ENCODE measurements at places on chromosomes 13 and 19.

- DNase-seq = peak; percentile 86
Observed at GRCh38 chr19:15449620-15450527, at the start of gene WIZ. Gene WIZ, minus strand, starts transcription at chr19:15449956. Its CDS starts 1,649 bp downstream, at chr19:15448307.

- no peak for DNase-seq
Observed at GRCh38 chr19:1671716-1672037, 19.3 kb upstream of the TCF3 start.

GRCh38 chr19:18419699-18420460 is 682 bp downstream of the SSBP4 start:
- DNase-seq = peak; percentile 79

DNA sequence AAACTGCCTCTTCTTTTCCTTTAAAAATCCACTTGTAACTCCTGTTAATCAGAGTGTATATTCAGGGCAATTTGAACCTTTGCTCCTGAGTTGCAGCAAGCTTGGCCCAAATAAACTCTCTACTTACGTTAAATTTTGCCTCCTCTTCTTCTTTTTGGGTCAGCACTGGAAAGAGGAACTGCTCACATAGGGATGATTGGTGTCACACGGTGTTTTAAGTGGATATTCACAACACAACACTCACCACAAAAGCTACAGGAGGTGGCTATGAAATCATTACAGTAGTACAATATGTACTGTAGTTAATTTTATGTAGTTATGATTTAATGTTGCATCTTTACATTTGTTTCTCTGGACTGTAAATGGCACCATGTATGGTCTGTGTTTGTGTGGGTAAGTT is 96.8 kb upstream of the DOCK9 start:
- no peak for DNase-seq

GRCh38 chr19:13665125-13665905 is 99.0 kb upstream of the MRI1 start:
- DNase-seq = no peak

DNA sequence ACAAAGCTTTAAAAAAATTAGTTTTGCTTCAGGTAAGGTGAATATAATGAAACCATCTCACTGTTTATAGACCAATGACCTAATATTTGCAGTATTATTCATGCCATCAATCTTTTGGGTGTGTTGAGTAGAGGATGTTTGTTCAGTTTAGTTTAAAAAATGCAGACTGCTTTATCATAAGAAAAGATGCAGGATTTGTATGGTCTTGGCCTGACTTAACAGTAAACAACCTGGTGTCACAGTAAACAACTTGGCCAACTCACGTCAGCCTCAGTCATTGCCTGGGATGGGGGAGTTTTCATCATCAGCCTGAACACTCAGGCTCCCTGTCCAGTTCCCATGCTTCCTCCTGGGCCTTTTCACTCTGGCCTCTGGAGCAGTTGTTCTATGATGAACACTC is 55.1 kb downstream of the LMO7 start:
- no peak for DNase-seq

DNA sequence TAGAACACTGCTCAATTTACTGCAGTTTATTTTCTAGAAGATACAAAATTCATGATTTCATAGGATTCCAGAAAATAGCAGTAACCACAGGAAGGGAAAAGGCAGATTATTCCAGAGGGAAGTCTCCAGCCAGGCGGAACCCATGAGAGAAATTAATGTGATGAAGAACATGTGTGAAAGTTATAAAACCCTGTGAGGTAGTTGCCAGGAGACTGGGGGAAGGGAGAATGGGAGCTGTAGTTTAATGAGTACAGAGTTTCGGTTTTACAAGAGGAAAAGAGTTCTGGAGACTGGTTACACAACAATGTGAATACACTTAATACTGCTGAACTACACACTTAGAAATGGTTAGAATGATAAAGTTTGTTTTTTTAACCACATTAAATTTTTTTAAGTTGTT is 14.2 kb upstream of the PDX1 start:
- no peak for DNase-seq

DNA sequence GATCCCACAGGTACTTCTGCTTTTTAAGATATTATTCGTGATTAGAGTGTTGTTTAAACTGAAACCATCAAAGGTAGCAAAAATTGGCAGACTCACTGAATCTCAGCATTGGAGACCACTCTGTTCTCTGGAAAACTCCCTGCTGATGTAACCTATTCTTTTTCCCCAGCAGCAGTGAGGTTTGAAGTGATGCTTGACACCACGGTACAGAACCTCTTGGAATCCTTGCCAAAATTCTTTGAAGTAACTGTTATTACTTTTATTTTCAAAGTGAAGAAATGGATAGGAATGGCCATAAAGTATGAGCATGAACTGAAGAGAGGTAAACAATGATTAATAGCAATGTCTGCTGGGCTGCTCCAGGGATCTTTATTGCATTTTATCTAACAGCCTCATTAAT is 66.4 kb upstream of the KL start:
- no peak for DNase-seq
